ENCODE measurements at places on chromosomes 2 and 18. TPM values are rescaled to one million over a fixed set of nuclear protein-coding genes. Genes with fewer than 3 reads are reported as not detected.

Gene PXDN
- 10.7 TPM for total RNA-seq

Gene SNTG2
- total RNA-seq: not detected

Gene RAPGEF4
- 0.59 TPM for total RNA-seq

Gene PROM2
- total RNA-seq: 11.9 TPM

Gene VWC2L
- not detected for total RNA-seq

Gene GPR148
- total RNA-seq: not detected

Gene TMEM131
- 51.5 TPM for total RNA-seq

Gene UGT1A6
- not detected for total RNA-seq

Gene RNF103
- 16.1 TPM for total RNA-seq

DNA sequence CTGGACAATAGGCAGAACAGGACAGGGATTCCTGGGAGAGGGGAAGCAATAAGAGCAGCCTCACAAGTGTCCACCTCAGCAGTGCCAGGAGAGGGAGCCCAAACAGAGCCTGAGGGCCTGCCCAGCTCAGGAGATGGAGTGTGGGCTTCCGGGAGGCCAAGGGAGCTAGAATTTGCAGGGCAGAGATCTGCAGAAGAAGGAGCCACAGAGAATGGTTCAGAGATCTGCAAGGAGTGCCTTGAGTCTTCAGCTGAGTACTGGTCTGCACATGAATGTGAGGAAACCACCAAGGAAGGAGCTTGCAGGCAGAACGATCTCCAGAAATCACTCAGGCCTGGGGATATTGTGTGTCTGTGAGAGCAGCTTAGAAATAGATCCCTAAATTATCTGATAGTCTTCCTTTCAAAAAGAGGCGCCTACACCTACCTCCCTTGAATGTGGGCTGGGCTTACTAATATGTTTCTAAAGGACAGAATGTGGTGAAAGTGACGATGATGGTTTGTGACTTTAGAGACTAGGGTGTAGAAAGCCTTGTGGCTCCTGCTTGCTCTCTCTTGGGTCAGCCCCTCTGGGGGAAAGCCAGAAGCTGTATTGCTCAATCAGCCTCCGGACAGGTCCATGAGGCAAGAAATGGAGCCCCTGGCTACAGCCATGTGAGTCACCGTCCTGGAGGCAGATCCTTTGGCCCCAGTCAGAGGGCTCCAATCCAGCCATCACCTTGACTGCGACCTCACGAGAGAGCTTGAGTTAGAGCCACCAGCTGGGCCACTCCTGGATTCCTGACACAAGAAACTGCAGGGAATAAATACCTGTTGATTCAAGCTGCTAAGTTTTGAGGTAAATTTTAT lies 7.6 kb upstream of the LPIN1 start:
- H3K27ac ChIP-seq: no peak overlapping the region
- no peaks in the 10 kb centered on the region for H3K27me3 ChIP-seq
- H3K4me3 ChIP-seq: no peak overlapping the region
- H3K36me3 ChIP-seq: no peaks in the 10 kb centered on the region
- H3K4me1 ChIP-seq: peaks cover 25% of the 10 kb centered on the region

DNA sequence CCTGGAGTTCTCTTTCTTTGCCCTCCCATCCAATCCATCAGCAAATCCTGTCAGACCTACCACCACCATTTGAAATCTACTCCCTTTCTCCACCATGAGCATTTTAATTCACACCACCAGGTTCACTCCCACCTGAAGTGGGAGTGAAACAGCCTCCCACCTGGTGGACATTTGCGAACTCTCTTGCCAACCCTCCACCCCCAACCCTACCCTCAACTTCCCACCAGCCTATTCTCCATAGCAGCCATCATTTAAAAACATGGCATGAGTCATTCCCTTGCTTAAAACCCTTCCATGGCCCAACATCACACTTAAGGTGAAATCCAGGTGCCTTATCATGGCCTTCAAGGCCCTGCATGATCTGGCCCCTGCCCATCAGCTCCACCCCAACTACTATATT lies 3.5 kb downstream of the RTKN start:
- H3K4me1 ChIP-seq: peaks cover 15% of the 10 kb centered on the region
- peaks cover 13% of the 10 kb centered on the region for H3K36me3 ChIP-seq
- no peak for DNase-seq
- H3K27ac ChIP-seq: no peak overlapping the region
- H3K4me3 ChIP-seq: no peak overlapping the region
- H3K27me3 ChIP-seq: no peaks in the 10 kb centered on the region

DNA sequence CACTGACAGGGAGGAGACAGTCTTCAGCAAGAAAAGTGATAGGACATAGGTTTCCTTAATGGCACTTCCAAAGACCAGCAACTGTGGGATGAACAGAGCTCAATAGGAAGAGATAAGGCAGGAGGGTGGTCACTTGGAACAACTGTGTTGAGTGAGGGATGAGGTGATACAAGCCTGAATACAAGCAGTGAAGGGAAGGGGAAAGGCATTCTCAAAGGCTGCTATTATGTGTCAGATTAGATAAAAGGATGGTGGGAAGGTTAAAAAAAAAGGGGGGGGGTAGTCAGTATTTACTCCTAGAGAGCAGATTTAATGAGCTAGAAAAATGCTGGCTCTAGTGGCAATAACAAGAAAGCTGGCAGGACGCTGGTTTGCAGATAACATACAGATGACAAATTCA lies 25.7 kb downstream of the CCBE1 start:
- no peaks in the 10 kb centered on the region for H3K36me3 ChIP-seq
- no peaks in the 10 kb centered on the region for H3K4me1 ChIP-seq
- H3K4me3 ChIP-seq: no peak overlapping the region
- H3K27me3 ChIP-seq: peaks cover 10% of the 10 kb centered on the region

GRCh38 chr2:195711478-195711877 lies 54.5 kb downstream of the SLC39A10 start:
- H3K27me3 ChIP-seq: no peaks in the 10 kb centered on the region
- no peak overlapping the region for H3K4me3 ChIP-seq
- H3K4me1 ChIP-seq: no peaks in the 10 kb centered on the region
- H3K36me3 ChIP-seq: no peaks in the 10 kb centered on the region
- H3K27ac ChIP-seq: no peak overlapping the region

- H3K36me3 ChIP-seq: no peaks in the 10 kb centered on the region
- DNase-seq: no peak
- H3K4me1 ChIP-seq: no peaks in the 10 kb centered on the region
- H3K27ac ChIP-seq: no peak overlapping the region
- H3K4me3 ChIP-seq: no peak overlapping the region
- no peaks in the 10 kb centered on the region for H3K27me3 ChIP-seq
Observed at GRCh38 chr2:257429-257828, 6.4 kb downstream of the SH3YL1 start.

GRCh38 chr2:20618468-20618885 lies 32.4 kb downstream of the HS1BP3 start:
- no peak overlapping the region for H3K4me3 ChIP-seq
- H3K36me3 ChIP-seq: no peaks in the 10 kb centered on the region
- peaks cover 27% of the 10 kb centered on the region for H3K4me1 ChIP-seq

- no peaks in the 10 kb centered on the region for H3K36me3 ChIP-seq
- H3K4me3 ChIP-seq: no peak overlapping the region
- no peak overlapping the region for H3K27ac ChIP-seq
Observed at GRCh38 chr2:128770143-128771085, 451.7 kb upstream of the HS6ST1 start.

- no peak overlapping the region for H3K4me3 ChIP-seq
- no peak for DNase-seq
- H3K4me1 ChIP-seq: no peaks in the 10 kb centered on the region
- no peak overlapping the region for H3K27ac ChIP-seq
- no peaks in the 10 kb centered on the region for H3K36me3 ChIP-seq
Observed at GRCh38 chr2:212921711-212922110, 229.7 kb downstream of the IKZF2 start.

DNA sequence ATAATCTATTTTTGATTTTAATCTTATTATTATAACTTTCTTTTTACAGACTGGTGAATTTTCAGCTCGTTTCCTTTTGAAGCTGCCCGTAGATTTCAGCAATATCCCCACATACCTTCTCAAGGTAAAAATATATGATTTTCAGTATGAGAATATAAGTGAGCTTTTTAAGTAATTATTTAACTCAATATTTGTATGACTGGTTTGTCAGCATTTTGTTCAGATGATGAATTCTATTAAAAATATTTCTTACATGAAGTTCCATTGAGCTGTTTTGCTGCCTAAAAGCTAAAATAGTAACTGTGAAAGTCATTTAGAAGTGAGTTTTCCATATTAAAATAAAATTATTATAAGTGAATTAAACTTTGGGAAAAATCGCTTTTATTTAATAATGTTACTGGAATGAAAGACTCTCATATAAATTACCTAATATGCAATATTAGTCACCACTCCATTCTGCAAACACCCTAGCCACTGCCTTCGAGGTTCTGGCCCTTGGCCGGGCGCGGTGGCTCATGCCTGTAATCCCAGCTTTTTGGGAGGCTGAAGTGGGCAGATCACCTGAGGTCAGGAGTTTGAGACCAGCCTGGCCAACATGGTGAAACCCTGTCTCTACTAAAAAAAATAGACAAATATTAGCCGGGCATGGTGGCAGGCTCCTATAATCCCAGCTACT lies 155.3 kb downstream of the BABAM2 start:
- no peaks in the 10 kb centered on the region for H3K27me3 ChIP-seq
- no peak overlapping the region for H3K4me3 ChIP-seq
- no peak overlapping the region for H3K27ac ChIP-seq
- H3K4me1 ChIP-seq: no peaks in the 10 kb centered on the region
- no peaks in the 10 kb centered on the region for H3K36me3 ChIP-seq

GRCh38 chr2:168852481-168852880 lies 37.7 kb downstream of the SPC25 start:
- no peak overlapping the region for H3K27ac ChIP-seq
- no peak for DNase-seq
- H3K36me3 ChIP-seq: no peaks in the 10 kb centered on the region
- H3K27me3 ChIP-seq: no peaks in the 10 kb centered on the region
- H3K4me3 ChIP-seq: no peak overlapping the region

DNA sequence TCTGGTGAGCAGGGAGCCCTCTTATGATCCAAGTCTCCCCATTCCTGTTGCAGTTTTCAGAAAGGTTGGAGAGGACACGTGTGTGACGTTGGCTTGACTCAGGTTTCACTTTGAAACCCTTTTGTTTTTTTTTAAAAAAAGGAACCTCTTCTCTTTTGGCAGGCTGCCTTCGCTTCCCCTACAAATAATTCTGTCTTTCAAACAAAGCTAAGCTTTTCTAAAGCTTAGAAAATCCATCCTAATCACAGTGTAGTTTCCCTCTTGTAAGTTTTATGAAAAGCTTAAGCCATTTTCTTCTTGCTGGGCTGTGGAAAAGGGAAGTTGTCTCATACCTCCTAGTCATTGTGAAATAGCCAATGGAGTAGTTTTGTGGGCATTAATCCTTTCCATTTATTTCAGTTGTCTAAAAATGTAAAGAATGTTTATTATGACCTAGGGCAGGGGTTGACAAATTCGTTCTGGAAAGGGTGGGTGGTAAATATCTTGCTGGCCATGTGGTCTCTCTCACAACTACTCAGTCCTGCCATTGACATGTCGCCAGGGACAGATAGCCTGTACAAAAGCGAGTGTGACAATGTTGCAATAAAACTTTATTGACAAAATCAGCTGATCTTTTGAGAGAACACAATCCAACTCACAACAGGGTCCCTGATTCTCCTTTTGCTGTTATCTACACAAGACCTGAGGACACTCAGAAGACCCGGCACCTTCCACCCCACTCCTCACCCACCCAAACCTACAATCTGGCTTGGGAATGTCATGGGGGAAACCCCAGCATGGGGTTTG lies 878.8 kb downstream of the RNF144A start:
- H3K27me3 ChIP-seq: 0 out of 2 replicates have a peak, but pooled peaks cover 4% of the 10 kb centered on the region
- no peak overlapping the region for H3K27ac ChIP-seq
- no peaks in the 10 kb centered on the region for H3K36me3 ChIP-seq

GRCh38 chr2:107091163-107091864 lies 205.3 kb upstream of the ST6GAL2 start:
- no peaks in the 10 kb centered on the region for H3K27me3 ChIP-seq
- H3K4me3 ChIP-seq: no peak overlapping the region
- H3K4me1 ChIP-seq: no peaks in the 10 kb centered on the region
- DNase-seq: no peak
- H3K27ac ChIP-seq: no peak overlapping the region

DNA sequence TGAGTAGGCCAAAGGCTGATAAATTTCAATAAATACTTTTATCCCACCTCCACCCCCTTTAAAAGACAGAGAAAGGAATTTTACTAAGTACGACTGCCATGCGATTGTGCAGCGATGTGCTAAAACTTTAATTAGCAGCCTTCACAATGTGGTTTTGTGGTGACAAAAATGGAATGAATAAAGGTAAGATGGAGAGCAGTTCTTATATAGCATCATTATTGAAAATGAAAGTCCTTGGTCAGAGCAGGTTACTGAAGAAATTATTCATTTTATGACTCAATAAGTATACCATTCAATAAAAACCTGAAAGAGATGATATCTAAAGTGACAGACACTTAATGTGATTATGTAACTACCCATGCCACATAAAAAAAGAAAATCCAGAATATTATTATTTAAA lies 33.2 kb upstream of the MTIF2 start:
- H3K27ac ChIP-seq: no peak overlapping the region
- H3K4me3 ChIP-seq: no peak overlapping the region
- H3K4me1 ChIP-seq: no peaks in the 10 kb centered on the region
- H3K27me3 ChIP-seq: no peaks in the 10 kb centered on the region
- H3K36me3 ChIP-seq: peaks cover 2% of the 10 kb centered on the region

DNA sequence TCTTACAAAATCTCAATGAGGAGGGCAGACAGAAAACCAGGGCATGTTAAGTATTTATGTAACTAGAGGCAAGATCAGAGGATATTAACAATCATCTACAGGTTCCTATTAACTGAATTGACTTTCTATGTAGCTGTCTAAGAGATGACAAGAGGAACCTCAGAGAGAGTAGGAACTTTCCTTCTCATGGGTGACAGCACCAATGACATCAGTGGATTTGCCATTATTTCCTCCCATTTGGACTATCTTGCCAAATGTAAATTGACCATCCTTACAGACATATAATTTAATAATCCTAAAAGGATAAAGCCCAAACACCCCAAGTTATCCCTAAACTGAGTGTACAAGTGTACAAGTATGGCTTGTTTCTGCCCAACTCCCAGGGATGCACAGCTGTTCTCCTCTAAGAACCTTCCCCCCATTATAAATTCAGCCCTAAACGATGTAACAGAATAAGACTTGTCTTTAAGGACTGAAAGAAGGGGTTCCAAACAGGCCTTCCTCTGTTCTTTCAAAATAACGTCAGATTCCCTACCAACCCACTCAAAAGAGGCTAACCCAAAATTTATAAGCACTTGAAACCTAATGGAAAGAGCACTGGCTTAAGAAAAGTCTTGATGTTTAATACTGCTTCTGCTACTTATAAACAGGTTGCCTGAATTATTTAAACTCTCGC lies 73.4 kb upstream of the CHAC2 start:
- no peaks in the 10 kb centered on the region for H3K4me1 ChIP-seq
- H3K4me3 ChIP-seq: no peak overlapping the region
- H3K27me3 ChIP-seq: no peaks in the 10 kb centered on the region
- no peak for DNase-seq
- H3K36me3 ChIP-seq: no peaks in the 10 kb centered on the region
- H3K27ac ChIP-seq: no peak overlapping the region

DNA sequence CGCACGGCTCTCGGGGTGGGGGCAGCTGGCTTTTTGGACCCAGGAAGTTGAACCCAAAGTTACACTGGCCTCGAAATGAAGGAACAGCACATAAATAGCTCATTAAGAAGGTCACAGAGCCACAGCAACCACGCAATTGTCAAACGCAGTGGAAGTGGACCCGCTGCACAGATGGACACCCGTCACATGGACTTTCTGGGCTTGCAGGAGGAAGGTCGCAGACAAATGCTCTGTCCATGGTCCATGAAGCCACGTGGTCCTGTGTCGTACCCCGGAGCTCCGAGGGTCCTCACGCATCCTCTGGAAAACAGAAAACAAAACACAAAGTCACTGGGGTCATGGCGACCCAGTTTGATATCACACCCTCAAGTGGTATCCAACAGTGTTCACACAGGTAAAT lies 308.1 kb upstream of the SALL3 start:
- no peaks in the 10 kb centered on the region for H3K4me1 ChIP-seq
- no peak overlapping the region for H3K4me3 ChIP-seq
- no peak for DNase-seq
- H3K27me3 ChIP-seq: no peaks in the 10 kb centered on the region
